GM06990 (cell line): ENCODE measurements at places on chromosomes 7 and 10.

GRCh38 chr10:22992075-22992474 lies 64.2 kb downstream of the ARMC3 start:
- DNase-seq, result peak; percentile 41

DNA sequence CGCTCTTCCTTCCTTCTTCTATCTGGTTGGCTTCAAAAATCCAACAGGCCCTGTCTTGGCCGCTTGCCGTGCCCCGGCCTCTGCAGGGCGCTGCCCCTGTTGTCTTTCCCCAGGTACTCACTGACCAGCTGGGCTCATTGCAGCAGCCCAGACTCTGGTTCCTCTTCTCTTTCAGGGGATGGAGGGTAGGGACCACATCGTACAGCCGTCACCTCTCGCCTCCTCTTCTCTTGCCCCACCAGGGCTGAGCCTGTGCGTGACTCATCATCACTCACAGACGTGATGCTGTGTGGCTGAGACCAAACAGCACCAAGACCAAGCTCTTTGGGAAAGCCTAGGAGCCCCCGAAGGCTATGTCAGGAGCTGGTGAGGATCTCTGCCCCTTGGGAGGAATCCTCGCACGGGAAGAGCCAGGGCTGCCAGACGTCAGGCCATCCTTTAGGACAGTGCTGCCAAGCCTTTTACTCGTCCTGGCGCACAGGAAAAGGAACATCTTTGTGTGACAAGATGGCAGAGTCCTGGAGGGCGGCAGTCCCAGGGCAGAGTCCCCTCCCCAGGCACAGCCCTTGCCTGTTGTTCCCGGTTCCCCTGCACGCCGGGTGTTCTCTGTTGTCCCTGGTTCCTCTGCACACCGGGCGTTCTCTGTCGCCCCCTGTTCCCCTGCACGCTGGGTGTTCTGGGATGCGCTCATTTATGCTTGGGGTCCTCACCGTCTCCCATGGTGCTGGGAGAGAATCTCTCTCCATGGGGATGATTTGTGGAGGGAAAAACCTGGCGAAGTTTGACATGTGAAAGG lies 188.5 kb upstream of the SHH start:
- no peak for DNase-seq

DNA sequence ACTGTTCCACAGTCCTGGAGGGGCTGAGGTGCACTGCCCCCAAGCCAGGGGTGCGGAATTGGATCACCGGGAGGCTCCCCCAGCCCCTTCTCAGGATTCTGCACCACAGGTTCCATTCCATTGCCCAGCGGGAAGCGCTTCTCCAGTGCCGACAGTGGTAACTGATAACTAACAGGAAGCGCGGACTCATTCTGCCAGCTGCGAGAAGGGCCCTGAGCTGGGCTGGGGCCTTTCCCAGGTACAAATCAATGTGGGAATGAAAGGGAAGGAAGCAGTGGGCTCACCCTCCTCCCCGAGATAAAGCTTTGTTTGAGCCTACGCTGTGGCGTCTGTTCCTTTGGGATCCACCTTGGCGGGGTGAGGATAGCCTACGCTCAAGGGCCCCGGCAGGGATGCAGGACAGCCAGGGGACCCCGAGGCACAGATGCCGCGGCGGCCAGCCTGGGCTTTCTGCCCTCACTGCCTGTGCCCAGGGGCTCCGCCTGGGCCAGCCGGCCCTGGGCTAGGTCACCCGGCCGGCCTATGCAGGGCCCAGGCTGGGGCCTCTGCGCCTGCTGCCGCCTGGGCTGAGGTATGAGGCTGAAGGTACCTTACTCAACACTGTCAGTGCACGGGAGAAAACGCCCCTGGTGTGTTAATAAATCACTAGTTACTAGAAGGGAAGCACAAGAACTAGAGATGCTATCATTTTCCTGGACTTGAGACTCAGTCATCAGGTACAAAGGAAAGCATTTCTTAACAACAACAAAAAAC lies 39.4 kb downstream of the EN2 start:
- DNase-seq, result no peak

- DNase-seq, result no peak
These were observed 7.4 kb upstream of the ARID5B start for GRCh38 chr10:61894133-61894532.

DNA sequence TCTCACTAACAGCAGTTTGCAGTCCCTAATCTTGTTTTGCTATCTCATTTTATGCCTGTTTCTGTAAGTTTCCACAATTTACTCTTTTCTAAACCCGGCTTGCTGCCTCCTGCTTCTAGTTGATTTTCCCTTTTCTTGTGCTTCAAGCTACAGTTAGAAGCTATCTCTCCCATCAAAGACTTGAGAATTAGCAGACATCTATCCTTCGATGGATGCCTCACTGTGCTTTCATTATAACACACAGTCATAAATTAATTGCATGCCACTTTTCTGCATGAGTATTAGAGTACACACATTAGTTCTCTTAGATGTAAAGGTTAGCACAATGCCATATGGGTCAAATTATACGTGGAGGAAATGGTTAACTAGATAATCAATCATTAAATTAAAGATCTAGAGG lies 48.7 kb downstream of the SEMA3A start:
- no peak for DNase-seq

GRCh38 chr10:72010234-72010973 lies 46.2 kb downstream of the CHST3 start:
- no peak for DNase-seq

DNA sequence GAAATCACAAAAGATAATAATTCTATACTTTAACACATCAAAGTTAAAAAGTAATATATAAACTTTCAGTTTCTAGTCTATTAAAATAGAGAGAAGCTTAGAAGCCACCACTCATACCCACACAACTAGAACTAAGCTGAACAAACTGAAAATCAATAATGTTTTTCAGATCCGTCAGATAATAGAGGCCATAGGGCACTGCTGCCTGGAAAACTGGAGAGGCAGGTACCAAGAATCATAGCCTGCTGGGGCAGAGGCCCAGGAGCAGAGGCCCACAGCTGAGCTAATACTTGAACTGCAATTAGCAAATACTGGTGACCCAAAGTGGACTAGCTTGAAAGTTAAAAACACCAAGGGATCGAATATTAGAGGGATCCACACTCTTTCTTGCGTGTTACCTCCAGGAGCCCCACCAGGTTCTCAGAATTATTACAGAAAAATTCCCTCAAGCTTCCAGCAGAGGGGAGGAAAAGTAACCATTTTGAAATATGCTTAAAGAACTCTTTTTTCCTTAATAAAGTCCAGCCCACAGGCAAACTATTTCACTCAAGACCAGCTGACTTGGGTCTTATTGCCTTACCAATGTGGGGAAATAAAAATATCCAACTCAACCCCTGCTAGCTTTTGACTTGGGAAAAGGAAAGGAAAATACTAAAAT lies 774.1 kb upstream of the IGFBP3 start:
- no peak for DNase-seq

GRCh38 chr7:93117852-93118530 lies at the start of gene SAMD9:
Gene SAMD9, minus strand, starts transcription at chr7:93117979. Its CDS starts 11,882 bp downstream, at chr7:93106097.
- DNase-seq, result peak; percentile 54

DNA sequence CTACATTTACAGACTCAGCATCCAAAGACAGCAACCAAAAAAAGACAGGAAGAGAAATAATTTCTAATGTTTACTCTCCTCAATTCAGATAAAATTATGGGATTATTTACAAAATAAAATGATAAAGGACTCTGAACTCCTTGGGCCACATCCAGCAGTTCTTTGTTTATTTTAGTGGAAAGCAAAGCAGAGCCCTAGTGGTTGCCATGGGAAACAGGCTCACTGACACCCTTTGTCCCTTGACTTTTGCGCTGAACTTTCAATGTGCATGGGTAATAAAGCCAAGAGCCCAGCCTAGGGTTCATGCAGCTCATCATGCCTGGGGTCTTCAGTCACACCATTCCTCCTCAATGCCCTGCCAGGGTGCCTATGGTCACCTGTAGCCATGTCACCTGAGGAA lies 442.6 kb upstream of the IGFBP3 start:
- DNase-seq, result no peak

- DNase-seq, result no peak
These were observed 1277.1 kb upstream of the AUTS2 start for GRCh38 chr7:68321076-68321639.

DNA sequence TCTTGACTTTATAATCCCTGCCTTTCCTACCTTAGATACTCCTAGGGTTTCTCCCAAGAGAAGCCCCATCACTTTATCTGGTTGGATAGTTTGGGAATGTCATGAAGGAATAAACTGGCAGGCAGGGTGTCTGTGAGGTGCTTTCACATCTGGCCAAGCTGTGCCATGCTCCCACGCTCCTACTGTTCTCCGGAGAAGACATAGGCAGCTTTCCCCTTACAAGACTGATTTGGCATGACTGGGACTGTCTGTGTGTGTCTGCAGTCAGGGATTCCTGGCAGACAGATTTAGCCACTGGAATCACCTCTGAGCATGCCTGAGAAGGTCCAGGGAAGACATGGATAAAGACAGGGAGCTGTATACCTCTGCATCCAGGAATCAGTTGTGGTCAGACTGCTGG lies 45.3 kb downstream of the HK1 start:
- no peak for DNase-seq

DNA sequence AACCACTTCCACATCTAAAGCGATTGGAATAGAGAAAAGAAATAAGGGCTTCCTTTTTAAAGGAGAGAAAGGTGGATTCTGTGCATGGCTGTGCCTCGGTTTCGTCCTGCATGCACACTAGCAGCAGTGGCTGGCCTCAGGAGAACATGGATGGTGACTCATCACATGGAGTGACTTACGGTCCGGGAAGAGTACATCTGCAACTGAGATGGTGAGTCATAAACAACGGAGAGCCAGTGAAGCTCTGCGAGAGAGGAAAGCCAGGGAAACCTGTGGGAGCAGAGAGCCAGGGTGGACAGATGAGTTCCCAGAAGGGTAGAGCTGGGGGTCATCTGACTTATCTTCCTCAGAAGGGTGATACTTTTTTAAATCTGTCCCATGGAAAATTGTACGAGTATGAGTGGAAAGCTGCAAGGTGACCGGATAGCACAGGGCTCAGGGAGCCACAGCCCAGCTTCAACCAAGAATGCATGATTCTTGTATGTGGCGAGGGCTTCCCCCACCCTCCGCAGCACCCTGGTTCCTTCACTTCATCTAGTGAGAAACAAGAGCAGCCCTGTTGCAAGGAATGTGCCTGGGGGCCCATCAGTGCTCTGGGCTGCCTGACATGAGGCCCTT lies 259.1 kb downstream of the KLF6 start:
- DNase-seq, result no peak

- no peak for DNase-seq
These were observed 1.6 kb downstream of the TIAL1 start for GRCh38 chr10:119595134-119595675.

DNA sequence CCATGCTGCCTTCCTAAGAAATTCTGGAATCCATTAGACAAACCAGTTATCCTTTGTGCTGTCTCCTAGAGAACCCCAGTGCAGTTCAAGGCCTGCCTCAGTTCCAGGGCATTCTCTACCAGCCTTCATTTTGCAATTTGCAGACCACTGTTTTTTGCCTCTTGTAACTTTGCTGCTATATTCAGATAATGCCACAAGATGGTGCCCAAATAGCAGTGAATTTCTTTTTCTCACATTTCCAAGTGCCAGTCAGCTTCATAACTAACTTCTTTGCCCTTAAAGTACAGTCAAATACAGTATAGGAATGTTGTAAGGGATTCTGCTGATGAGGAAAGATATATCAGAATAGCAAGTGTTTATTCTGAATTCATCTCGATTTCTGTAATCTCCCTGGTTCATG lies 25.2 kb downstream of the LOXL4 start:
- no peak for DNase-seq

DNA sequence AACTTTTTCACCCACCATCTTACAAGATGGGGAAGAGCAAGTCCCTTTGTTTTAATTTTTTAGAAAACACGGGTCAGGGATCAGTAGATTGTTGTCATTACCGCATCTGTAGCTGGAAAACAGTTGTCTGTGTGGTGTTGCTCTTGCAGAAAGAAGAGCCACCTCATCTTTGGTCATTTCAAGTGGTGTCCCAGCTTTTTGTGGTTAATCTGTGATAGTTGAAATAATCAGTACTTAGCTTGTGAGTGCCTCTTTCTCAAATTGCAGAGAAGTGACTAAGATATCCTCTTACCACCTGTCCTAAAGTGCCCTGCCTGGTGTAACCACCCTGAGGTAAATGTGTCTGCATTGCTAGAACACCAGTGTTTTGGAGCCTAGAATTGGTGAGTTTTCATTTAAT lies 5.5 kb downstream of the PRPF18 start:
- no peak for DNase-seq

DNA sequence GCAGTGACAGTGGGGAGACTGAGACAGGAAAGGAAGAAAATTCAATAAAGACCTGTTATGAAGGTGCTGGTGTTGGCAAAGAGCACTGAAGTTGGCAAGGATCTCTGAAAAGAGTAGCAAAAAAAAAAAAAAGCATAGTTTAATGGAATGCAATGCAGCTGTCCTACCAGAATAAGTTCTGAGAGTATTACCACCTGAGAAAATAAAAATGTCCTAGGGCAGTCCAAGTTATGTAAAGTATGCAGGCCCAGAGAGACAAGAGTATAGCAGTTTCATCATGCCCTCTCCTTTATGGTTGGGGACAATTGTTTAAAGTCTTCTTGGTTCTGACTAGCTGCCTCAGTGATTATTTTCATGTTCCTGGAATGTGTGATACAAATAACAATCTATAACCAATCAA lies 1092.8 kb downstream of the SORCS3 start:
- no peak for DNase-seq
